HepG2 (cell line): ENCODE measurements at places on chromosomes 11 and 22.
A peak's percentile ranks its signal among the peaks of the same experiment; 100 is the strongest.

DNA sequence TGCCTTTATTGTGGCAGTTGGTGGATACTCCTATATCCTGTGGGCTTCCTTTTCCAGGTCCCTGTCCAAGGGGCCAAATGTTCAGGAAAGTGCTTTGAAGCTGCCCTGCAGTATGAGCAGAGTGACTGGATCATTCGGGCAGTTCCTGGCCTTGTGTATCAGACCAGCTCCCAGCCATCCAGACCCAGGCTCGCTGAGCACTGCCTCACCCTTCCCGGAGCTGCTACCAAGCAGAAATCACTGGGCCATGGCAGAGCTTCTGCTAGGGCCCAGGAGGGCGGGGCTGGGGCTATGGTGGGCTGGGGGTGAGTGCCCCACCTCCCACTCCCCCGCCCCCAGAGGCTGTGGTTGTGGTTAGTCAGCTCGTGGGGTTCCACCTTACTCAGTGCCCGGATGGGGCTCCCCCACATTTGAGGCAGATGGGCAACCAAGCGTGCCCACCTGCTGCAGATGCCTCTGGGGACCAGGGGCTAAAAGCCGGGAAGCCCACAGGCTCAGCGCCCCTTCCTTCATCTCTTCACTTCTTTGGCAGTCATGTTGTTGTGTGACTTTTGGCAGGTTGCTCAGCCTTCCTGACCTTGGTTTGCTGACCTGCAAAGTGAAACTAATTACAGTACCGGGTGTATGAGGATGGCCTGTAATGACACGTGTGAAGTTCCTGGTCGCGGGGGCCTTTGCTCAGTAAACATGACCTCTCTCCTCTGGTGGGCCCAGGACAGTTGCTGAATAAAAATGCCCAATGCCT is 2.1 kb upstream of the LRRC32 start:
- DNase-seq = no peak

GRCh38 chr11:31817054-31817620 is 6.0 kb upstream of the PAX6 start:
- DNase-seq = no peak

DNA sequence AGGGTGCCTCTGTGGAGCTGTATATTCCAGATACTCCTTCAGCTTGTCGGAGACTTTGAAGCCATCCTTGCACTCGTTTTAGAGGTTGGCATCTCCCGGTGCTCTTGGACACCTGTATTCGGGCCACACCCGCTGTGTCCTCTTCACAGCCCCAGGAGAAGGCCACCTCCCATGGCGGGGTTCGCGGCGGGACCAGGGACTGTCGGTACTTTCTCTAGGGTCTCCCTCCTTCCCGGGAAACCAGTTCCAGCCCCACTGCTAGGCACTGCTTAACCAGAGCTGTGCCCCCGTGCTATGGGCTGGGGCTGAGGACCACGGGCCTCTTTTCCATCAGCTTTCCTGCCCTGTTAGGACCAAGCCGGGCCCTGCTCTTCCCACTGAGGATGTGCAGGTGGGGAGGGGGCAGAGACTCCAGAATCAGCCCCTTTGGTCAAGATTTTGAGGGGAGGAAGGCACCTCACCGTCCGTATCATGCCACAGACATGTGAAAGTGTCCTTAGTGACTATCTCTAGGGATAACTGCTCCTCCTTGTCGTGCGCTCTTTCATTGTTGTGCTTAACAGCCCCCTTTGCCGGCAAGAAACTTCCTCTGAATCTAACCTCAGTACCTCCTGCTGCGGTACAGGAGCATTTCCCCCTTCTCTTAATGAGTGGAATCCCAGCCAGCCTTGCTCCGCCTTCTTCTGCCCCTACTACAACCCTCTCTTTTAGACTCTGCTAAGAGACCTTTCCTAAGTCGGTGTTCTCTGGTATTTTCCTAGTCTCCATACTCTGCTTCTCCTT is 1.2 kb upstream of the B3GAT1 start:
- no peak for DNase-seq

GRCh38 chr22:31394326-31394725 is 5.1 kb upstream of the DRG1 start:
- no peak for DNase-seq

- no peak for DNase-seq
These were observed 250.8 kb downstream of the DDX10 start for GRCh38 chr11:108915666-108916065.

DNA sequence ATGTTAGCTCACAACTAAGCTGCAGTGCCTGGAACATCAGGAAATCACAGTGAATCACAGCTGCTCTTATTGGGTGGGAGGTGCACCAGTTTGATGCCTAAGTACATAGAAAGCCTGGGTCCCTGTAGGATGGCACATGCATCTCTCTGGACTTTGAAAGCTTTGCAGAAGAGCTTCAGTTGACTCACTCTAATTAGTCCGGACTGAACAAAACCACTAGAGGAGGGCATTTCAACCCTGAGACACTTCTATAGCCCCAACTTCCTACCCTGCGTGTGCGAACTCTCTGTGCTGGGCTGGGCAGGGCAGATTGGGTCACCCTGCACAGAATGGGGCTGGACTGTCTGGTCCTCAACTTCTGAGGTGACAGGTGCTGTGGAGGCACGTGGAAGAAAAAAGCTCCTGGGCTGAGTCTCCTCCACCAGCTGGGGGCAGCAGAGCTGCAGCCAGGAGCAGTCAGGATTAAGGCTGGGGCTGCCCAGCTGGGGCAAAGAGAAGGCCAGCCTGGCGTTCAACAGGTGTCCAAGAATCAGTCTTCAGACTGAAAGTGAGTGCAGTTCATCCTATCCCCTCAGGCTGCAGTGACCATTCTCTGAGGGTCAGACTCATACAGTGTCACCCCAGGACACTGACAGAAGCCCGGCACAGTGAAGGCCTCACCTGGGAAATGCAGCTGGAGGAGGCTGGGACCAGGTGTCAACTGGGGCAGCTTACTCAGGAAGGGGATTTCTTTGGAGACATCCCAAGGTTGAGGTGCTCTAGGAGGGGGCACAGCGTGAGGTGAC is 22.1 kb downstream of the GGTLC2 start:
- DNase-seq = peak; percentile 11

- DNase-seq = no peak
These were observed 178.7 kb downstream of the SOX6 start for GRCh38 chr11:16177688-16178087.

- no peak for DNase-seq
These were observed 3.7 kb downstream of the SCO2 start for GRCh38 chr22:50521710-50522109.

GRCh38 chr11:122436188-122436555 is 219.3 kb upstream of the UBASH3B start:
- DNase-seq = no peak

DNA sequence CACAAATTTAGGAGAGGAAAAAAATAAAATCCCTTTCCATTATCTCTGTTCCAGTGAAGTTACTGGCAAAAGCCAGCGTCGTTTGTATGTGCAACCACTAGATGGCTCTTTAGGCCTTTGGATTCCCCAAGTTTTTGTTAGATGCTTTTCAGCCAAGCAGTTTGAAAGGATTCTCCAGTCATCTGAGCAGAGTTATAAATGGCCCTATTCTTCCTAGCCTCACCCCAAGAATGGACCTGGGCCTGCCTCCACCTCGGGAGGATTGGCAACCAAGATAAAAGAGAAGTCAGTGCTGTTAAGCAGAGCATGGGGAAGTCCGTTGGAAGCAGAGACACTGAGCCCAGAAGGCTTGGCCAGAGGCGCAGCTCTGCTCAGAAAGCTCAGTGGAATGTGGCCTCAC is 15.4 kb downstream of the FAM181B start:
- DNase-seq = peak; percentile 7

- no peak for DNase-seq
These were observed 109.7 kb upstream of the RRM1 start for GRCh38 chr11:3984896-3985295.

GRCh38 chr11:75563978-75564552 is 2.0 kb downstream of the SERPINH1 start:
- peak; percentile 45 for DNase-seq

DNA sequence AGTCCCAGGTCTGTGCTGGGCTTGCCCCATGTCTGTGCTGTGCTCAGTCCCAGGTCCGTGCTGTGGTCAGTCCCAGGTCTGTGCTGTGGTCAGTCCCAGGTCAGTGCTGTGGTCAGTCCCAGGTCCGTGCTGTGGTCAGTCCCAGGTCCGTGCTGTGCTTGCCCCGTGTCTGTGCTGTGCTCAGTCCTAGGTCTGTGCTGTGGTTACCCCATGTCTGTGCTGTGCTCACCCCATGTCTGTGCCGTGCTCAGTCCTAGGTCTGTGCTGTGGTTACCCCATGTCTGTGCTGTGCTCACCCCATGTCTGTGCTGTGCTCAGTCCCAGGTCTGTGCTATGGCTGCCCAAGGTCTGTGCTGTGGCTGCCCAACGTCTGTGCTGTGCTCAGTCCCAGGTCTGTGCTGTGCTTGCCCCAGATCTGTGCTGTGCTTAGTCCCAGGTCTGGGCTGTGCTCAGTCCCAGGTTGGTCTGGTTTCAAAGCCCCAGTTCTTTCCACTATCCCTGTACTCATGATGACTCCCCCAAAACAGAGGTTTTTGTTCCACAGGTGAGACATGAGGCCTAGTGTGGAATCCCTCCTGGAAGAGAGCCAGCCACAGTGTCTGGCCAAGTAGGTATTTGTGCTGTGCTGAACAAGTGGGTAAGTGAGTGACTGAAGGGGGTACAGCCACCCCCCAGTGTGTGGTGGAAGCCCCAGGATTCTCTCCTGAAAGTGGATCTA is 34.8 kb downstream of the IRAG1 start:
- DNase-seq = no peak

- peak; percentile 4 for DNase-seq
These were observed 270.2 kb upstream of the LUZP2 start for GRCh38 chr11:24226606-24227005.

GRCh38 chr22:22684580-22685561 is 40.5 kb downstream of the GGTLC2 start:
- no peak for DNase-seq
